ENCODE measurements at places on chromosomes 13 and 19. TPM values are rescaled to one million over a fixed set of nuclear protein-coding genes. Genes with fewer than 3 reads are reported as not detected.

- DNase-seq = no peak
Observed at GRCh38 chr13:99870541-99870940, 101.0 kb downstream of the ZIC5 start.

GRCh38 chr13:96967248-96967745 is 27.0 kb downstream of the OXGR1 start:
- DNase-seq = no peak

DNA sequence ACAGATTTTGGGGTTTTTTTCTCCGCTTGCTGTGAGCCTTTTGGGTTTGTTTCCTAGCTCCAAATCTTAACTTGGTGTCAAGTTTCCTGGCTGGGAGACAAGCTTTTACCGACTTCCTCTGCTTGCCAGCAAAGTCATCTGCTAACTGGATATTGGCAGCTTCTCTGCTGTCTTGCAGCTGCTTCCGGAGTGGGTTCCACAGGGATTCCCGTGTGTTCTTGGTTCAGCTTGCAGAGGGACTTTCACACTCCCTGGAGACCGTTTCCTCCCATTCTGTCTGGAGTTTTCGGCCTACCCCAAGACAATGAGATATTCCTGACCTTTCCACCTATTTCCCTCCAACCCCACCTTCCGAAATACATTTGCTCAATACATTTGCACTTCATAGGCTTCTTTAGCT is 2.2 kb upstream of the COLGALT1 start:
- no peak for DNase-seq

DNA sequence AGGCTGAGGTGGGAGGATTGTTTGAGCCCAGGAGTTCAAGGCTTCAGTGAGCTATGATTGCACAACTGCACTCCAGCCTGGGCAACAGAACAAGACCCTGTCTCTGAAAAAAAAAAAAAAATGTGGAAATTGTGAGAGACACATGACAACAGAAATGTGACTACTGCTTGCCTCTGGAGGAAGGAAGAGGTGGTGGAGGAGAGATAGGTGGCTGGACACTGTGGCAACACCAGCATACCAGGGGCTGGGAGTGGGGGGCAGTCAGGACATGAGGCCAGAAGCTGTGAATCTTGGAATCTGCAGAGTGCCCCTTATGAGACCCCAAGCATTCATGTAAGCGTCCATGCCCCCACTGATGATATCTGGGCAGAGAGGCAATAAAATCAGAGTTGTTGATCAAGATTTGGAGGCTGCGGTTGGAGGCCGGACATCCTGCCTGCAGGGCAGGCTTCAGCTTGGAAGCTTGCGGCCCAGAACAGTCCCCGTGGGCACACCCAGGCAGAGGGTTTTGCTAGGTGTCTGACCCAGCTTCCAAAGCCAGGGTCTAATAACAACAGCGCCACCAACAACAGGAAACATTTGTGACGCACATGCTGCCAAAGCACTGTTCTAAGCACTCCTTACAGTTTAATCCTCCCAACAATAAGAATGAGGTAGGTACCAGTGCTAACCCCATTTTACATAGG is 16.9 kb downstream of the FAM187B start:
- DNase-seq = peak; percentile 51

DNA sequence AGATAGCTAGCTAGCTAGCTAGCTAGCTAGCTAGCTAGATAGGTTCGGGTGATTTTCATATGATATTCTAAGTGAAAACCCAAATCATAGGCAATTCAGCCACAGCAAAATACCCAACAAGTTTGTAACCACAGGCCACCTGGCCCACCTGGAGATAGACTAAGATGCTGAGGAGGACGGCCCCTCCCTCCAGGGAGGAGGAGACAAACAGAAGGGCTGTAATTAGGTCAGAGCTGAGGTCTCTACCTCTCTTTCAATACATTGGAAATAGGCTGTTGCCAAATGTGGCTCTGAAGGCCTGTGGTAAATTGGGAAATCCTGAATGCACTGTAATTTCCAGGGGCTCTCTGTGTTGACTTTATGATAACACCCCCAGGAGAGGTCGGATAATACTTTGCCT is 382.2 kb downstream of the FGF9 start:
- DNase-seq = no peak

DNA sequence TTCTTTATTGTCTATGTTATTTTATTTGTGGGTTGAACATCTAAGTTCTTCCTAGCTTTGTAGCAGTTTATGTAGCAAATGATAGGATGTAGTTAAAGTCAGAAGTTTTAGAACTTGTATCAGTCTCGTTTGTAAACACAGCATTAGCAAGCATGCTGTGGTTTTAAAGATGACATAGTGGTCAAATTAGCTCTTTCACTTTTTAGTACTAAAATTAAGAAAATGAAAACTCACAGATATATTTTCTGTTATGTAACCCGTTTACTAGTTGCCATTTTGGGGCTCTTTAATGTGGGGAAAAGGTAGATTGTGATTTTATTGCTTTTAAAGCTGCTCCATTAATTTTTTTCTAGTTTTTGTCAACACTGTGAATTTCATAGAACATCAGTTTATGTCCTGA is 216.5 kb downstream of the PCCA start:
- no peak for DNase-seq

DNA sequence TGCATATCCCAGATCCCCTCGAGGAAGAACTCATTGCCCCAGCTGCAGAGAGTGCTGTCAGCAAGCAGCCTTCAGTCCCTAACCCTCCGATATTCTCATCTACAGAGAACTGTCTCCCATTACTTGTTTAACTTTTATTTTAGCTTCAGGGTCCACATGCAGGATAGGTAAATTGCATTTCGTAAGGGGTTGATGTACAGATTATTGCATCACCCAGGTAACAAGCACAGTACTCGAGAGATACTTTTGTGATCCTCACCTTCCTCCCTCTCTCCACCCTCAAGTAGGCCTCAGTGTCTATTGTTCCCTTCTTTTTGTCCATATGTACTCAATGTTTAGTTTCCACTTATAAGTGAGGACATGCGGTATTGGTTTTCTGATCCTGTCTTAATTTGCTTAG is 171.5 kb upstream of the IRS2 start:
- no peak for DNase-seq

GRCh38 chr13:101308247-101309013 is 107.9 kb downstream of the NALCN start:
- DNase-seq = no peak

DNA sequence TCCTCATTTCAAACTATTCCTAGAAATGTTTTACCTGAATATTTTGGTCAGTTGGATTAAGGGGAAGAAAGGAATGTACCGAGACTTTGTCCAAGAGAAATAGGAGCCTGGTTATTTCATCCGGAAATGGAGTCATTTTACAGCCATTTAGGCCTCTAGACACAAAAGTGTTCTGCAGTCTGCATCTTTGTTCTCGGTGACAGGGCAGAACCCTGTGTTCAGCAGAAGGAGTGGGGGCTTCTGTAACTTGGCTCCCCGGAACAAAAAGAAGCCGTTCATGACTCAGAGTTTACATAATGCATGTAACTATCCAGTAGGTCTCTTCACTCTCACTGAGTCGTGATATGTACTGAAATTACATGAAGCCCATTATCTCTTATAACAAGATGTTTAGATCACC is 21.6 kb upstream of the FNDC3A start:
- no peak for DNase-seq

The EFNB2 gene
- 20.2 TPM for total RNA-seq

The SLC25A41 gene
- total RNA-seq = 0.96 TPM

The LRG1 gene
- 0.35 TPM for total RNA-seq

The MIA gene
- total RNA-seq = not detected
